ENCODE measurements at places on chromosomes 12 and 14.

- DNase-seq, result peak; percentile 94
Observed at GRCh38 chr12:48779869-48780268, 9.0 kb downstream of the ADCY6 start.

GRCh38 chr12:16349131-16349460 is 1.7 kb downstream of the MGST1 start:
- peak; percentile 96 for DNase-seq

DNA sequence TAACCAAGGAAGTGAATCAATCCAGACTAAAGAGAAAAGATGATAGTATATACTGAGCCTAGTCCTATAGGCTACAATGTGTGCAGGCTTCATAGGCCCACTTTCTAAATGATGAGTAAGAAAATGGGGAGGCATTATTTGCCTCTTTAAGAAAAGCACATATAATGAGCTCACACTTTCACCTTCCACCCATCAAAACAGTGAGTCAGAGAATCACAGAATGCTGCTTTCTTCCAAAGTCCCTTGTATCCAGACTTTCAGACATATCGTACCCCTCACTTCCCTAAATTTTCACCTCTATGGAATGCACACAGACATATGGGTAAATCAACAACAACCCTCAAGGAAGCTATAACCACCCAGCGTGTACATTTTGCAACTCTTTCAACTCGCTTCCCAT is 286.4 kb upstream of the PRKD1 start:
- DNase-seq, result peak; percentile 65

- DNase-seq, result peak; percentile 76
Observed at GRCh38 chr12:93080994-93081809, 152.1 kb upstream of the EEA1 start.

DNA sequence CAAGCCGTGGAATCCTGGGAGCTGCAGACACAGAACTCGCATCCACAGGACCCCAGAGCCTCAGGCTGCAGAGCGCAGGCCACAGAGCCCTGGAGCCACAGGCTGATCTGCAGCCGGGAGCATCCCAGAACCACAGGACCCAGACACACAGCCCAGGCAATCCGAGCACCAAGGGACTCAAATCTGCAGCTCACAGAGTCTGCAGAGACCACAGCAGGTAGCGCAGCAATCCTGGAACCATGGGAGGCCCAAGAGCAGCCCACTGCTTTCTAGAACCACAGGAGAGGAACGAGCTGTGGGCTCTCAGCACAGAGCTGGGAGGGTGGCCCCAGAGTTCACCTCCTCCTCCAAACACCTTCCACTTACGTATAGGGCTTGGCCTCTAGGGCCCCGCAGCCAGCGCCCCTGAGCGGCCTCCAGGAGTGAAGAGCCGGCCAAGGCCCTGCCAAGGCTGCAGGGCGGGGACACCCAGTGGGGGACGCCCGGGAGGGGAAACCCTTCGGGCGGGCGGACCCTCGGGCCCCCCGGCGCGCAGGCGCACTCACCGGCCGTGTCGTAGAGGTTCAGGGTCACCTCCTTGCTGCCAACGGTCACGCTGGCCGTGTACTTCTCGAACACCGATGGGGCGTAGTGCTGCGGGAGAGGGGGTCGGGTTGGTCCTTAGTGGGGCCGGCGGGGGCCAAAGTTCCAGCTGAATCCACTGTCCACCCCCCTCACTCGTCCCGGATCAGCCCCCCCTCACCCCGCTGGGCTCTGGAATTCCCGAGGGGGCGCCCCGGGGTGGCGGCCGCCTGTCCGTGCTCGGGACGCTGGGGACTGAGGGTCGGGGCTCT is 665 bp downstream of the RHOF start:
- DNase-seq, result no peak

DNA sequence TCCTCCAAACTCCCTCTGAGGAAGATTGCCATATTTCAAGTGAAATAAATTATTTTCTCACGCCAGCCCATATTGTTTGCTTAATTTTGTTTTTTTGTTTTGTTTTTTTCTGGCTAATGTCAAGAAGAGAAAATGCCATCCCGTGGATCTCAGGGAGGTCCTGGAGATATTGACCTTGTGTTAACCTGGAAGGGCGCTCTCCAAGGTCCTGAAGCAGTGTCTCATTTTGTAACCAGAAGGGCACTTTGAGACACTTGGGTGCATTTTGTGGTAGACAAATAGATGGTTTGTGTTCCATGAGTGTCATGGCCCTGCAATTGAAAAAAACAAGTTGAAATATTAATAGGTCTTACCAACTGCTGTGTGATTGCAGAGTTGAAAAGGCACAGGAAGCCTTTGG is 268.9 kb downstream of the SUDS3 start:
- peak; percentile 1 for DNase-seq

- peak; percentile 50 for DNase-seq
Observed at GRCh38 chr14:73245480-73246325, 8.4 kb downstream of the PAPLN start.

GRCh38 chr12:112317481-112317880 is 64.8 kb downstream of the HECTD4 start:
- no peak for DNase-seq

DNA sequence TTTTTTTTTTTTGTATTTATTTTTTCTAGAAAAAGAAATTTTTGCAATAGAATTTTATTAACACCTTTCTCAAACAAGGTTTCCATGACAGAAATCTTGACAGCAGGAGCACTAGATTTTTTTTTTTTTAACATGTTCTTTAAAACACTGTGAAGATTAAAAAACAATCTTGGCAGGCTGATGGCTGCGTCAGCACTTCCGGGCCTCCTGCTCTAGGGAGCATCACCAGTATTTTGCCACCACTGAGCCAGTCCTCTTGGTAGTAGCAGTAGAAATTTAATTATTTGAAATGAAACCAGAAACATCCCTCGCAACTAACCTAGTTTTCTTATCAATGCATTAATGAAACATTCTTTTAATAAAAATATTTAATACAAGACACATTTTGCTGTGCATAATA is 99.6 kb downstream of the APAF1 start:
- no peak for DNase-seq

GRCh38 chr14:65794674-65795279 is 382.2 kb downstream of the FUT8 start:
- DNase-seq, result no peak

DNA sequence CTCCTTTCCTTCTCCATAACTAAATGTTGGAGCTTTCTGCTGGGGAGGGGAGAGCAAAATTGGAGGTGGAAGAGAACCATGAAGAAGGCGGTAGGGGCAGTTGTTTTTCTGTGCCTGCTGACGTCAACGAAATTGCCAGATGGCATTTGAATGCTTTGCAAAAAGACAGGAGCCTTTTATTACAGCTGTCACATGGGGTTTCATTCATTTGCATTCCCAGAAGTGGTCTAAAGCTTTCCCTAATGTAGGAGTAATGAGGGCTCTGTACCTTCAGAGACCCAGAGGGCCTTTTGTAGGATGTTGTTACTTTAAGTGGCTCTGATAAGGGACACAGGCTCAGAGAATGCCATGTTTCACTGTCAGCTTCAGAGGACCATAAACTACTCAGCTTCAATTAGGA is 107.1 kb upstream of the SLCO1C1 start:
- no peak for DNase-seq

- DNase-seq, result peak; percentile 19
Observed at GRCh38 chr14:93150227-93151208, 34.2 kb downstream of the MOAP1 start.

DNA sequence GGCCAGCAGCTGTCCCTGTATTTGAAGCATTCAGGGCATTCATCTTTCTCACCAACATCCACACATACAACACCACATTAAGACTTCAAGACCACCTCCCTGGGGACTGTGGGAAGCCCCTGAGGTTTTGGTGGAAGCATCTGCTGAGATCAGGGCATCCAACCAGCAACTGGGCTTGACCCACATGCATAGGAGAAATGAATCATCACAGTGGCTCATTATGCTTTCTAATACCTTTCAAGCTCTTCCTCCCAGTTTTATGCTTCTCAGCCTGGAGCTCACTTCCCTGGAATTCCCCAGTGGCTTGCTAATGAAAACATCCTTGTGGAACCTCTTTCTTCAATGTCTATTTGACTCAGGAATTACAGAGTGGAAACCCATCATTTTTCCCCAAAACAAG is 21.4 kb upstream of the CMKLR1 start:
- DNase-seq, result peak; percentile 6

- DNase-seq, result no peak
Observed at GRCh38 chr12:131202592-131203378, 249.1 kb downstream of the ADGRD1 start.

DNA sequence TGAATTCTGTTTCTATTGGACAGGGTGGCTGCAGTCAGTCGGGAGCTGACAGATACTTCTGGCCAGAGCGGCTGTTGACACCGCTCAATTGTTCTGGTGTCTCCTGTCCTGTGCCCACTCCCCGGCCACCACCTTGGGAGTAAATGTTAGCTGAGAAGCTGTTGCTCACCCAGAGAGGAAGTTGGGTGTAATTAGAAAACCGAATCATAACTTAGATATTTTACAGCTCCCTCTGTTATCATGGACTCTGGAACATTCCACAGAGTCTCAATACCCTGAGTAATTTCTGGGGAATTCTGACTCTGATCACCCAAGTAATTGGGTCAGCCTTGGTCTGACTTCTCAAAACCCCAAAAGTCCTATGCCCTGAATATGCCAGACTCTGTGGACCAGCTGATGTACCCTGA is 58.3 kb upstream of the RFLNA start:
- DNase-seq, result peak; percentile 94
